ENCODE measurements at places on chromosomes 3 and 15.

DNA sequence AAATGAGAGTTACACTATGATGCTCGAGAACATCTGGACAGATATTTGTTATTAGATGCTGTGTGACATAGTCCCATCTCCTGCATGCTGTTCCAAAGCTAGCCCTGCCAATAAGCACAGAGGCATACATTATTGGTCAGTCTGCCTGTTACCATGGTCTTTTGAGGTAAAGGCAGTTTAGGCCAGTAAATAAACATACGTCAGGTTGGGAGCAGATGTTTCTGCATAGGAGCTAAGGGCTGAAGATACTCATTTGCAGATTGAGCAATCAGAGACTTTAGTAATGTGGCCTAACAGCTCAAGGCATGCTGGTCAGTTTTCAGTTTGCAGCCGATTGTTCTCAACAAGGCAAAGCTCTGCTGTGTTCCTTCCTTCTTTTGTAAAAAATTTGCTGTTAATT, 192.9 kb downstream of the ADAMTSL3 start:
- DNase-seq = no peak

DNA sequence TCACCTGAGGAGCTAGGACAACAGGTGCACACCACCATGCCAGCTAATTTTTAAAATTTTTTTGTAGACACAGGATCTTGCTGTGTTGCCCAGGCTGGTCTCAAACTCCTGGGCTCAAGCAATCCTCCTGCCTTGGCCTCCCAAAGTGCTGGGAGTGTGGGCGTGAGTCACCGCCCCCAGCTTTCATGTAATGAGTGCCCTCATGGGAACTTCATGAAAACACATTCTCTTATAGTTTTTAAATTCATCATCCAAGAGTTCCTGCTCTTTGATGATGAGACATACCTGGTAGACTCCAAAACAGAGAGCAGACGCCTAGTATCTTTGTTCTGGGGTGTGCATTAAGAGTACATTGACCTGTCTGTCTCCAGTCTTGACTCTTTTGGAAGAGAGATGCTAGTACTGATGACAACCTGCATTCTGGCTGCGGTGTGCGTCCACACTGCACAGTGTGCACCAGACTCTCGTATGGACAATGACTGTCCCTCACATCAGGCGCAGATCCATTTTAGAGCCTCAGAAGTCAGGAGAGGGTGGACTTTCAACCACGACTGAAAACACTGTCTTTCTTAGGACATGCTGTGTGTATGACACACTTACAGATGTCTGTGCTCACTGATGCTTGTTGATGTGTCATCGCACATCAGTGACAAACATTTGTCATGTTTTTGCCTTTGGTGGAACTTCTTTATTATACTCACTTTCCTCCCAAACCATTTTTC, 2.0 kb downstream of the NRROS start:
- DNase-seq = no peak

- DNase-seq = no peak
Observed at GRCh38 chr3:28008235-28008634, 233.2 kb upstream of the CMC1 start.

DNA sequence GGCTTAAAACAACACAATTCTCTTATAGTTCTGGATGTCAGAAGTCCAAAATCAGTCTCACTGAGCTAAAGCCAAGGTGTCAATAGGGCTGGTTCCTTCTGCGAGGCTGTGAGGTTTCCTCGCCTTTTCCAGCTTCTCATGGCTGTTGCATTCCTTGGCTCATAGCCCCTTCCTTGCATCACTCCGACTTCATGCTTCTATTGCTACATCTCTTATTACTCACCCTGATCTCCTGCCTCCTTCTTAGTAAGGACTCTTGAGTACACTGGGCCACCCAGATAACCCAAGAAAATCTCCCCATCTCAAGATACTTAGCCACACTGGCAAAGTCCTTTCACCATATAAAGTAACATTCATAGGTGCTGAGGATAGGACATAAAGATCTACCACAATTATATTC, 193.9 kb downstream of the ADAMTS17 start:
- DNase-seq = no peak

DNA sequence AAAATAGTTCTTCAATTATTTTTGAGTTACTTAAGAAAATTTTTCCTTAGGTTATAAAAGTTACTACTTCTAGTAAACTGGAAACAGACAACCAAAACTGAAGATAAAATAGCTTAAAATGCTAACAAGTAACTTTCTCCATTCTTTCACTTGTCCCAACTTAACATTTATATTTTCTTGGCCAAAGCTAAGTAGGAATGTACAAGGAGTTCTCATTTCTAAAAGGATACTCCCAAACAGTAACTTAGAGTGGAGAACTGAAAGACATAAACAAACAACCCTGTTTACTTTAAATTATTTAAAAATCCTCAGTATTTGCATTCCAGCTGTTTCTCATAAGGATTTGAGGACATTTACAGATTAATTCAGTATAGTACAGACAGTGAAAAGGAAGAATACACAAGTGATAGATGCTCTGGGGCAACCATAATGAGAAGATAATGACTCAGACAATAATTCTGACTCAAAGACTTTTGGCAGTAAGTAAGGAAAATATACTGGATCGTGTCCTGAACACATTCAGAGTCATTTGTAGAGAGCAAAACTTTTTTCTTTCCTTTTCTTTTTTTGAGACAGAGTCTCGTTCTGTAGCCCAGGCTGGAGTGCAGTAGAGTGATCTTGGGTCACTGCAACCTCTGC, 29.2 kb upstream of the ANXA2 start:
- no peak for DNase-seq

DNA sequence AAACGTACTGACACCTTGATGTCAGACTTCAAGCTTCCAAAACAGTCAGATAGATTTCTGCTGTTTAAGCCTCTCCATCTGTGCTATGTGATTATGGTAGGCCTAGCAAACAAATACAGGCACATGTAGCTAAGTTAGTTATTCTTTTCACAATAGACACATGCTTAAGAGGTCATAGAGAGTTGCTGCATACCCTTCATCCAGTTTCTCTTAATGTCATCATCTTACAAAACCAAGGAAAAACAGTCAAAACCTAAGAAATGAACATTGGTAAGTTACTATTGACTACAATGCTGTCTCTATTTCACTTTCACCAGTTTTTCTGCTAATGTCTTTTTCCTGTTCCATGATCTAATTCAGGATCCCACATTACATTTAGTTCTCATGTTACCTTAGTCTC, 946.8 kb downstream of the TUSC7 start:
- DNase-seq = no peak

DNA sequence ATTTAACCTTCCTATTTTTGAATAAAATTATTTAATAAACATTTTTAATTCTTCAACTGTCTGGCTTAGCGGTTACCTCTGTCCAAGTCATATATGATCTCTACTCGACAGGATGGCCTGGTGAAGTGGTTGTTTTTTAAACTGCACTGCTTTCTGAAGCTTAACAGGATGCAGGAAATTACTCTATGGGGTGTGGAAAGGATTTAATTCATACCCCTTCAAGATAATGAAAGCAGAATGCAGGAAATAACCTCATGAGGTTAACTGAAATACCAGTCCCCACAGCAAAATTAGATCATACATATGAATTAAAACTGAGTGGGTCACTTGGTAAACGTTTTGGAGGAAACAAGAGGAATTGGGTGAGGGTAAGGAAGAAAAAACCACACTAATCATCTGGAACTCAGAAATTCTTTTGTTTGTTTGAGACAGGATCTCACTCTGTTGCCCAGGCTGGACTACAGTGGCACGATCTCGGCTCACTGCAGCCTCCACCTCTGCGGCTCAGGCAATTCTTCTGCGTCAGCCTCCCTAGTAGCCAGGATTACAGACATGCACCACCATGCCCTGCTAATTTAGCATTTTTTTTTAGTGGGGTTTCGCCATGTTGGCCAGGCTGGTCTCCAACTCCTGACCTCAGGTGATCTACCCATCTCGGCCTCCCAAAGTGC, 50.1 kb downstream of the LYSMD4 start:
- DNase-seq = no peak

Data from NCI-H1105 treated with DMSO at 0.1 percent for 48 hours (cell line).